ENCODE measurements at places on chromosomes 6 and 20.

DNA sequence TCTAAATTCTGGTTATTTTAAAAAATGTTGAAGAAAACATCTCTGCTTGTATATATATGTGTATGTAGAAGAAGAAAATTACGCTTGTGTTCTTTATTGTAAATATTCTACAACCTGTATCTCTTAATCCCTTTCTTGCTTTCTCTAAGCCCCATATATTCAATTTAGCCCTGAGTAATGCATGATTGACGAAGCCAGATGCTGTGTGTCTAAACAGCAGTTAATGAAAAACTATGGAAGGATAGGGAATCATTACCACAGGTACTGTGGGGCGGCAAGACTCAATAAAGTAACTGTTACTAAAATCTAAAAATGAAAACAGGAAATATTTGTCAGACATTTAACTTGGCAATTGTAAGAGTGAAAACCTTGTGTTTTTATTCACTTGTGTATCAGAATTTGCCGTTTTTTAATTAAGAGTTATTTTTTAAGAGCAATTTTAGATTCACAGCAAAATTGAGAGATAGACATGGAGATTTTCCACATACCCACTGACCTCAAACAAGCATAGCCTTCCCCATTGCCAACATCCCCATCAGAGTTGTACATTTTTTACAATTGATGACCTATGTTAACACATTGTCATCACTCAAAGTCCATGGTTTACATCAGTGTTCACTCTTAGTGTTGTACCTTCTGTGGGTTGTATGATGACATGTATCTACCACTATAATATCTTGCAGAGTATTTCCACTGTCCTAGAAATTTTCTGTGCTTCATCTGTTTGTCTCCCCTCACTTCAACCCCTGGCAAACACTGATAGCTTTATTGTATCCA is 76.7 kb downstream of the BCKDHB start:
- no peak for DNase-seq

GRCh38 chr6:159941286-159942113 is 27.4 kb upstream of the IGF2R start:
- no peak for DNase-seq

GRCh38 chr6:82775361-82775760 is 290.3 kb downstream of the UBE3D start:
- no peak for DNase-seq

GRCh38 chr20:53839423-53840176 is 230.8 kb downstream of the BCAS1 start:
- no peak for DNase-seq

DNA sequence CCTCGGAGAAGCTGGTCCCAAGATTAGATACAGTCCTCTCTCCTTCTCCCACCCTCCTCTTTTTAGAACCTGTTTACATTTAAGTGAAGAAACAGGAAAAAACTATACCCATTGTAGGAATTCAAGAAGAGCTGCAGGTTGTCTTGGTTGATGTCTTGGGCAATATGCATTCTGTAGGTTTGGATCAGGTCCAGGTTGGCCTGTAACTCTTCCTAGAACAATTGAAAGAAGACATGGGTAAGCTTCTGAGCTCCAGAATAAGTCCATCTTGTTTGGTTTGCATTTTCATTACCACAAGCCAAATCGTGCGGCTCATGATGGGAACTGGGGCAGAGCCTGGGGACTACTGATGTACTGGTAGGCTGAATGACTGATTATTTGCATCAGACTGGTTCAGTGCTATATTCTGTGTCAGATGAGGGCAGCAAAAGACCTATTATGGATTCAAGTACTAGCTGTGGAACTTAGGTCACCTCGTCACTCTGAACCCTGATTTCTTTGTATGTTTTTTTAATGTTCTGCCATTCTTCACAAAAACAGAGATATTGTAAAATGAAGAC is 20.3 kb upstream of the SLA2 start:
- DNase-seq: no peak

- DNase-seq: no peak
Observed at GRCh38 chr20:7859356-7859802, 80.9 kb downstream of the HAO1 start.

DNA sequence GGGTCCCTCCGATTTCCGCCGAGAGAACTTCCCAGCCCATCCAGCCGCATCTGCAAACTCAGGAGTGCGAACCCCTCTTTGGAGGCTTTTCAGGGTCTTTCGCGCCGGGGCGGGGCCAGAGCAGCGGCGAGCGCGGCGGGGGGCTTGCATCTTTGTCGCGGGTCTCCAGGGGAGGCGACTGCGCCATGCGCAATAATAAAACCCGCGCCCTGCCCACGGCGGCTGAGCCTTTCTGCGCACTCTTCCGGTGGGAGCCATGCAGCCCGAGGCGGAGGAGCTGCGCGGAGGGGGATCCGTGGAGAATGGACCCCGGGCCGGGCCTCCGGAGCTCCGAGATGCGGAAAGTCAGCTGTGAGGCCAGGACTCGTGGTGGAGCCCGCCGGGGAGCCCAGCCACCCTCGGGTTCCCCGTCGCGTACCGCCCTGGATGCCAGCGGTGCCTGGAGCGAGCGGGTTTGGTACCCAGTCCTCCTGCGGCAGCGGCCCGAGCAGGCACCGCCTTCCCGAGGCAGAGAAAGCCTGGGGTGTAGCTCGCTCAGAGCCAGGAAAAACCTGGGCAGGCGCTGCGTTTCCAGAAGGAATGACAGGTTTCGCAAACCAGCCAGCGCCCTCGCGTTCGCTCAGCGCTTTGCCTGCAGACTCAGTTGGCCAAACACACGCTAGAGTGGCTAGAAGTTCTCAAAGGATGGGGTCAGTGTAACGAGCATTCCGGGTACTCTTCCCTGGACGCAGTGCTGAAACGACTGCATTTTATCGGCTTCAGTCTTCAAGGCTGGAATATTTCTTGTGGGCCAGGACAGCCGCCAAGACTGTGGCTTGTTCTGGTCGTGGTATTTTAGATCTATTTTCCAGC is 1.2 kb downstream of the AKAP12 start:
- DNase-seq: peak; percentile 13

Data from AG04450 (cell line).